Activated CD4-positive, alpha-beta T cell treated with anti-CD3 and anti-CD28 coated beads, Interleukin-2, Interleukin-6, amounts not matched to agents 100 ng/mL and 50 ng/mL, durations not matched to agents 16 hours and 8 hours (primary cell): ENCODE measurements at places on chromosomes 2 and 18.

- DNase-seq = no peak
Observed at GRCh38 chr2:30766666-30767065, 40.6 kb downstream of the CAPN13 start.

- DNase-seq = no peak
Observed at GRCh38 chr2:169739351-169739750, 5.7 kb downstream of the KLHL23 start.

DNA sequence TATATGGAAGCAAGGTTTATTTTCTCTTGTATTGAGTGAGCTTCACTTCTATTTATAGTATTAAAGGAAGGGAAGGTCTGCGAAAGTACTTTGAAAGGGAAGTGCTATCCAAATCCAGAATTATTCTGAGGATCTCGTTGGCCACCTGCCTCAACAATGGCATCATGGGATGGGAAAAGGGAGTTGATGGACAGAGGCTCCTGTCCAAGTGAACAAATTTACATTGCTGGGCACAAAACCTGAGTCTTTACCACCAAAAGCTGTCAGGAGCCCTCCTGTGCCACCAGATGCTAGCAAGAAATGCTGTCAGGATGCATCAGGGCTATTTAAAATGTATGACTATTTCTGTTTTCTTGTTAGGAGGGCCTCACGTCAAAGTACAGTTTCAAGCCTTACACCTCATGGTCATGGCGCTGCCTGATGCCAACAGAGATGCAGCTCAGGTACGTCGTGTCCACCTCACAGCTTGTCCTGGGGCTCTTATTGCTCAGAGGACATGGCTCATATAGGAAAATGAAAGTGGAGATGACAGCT, 157.3 kb downstream of the ARHGAP28 start:
- DNase-seq = no peak

GRCh38 chr18:59996370-59996966, 96.7 kb downstream of the PMAIP1 start:
- DNase-seq = peak; percentile 27

GRCh38 chr2:76268902-76269620, 558.3 kb upstream of the GCFC2 start:
- no peak for DNase-seq

DNA sequence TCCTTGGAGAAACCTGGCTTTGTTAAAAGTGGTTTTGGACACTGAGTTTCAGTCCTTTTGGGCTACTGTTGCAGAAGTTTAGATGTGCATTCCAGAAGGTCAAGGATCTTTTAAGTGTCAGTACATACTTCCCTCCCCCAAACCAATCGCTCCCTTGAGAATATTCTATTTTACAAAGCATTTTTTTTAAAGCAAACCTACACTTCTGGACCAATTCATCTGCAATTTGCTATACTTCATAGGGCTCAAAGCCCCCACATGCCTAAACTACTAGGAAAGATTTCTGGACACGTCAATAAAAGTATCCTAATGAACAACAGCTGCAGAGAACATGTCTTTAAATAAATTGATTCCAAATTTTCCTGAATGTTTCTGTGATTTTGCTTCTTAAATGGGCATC, 157.6 kb downstream of the RDH14 start:
- DNase-seq = no peak

DNA sequence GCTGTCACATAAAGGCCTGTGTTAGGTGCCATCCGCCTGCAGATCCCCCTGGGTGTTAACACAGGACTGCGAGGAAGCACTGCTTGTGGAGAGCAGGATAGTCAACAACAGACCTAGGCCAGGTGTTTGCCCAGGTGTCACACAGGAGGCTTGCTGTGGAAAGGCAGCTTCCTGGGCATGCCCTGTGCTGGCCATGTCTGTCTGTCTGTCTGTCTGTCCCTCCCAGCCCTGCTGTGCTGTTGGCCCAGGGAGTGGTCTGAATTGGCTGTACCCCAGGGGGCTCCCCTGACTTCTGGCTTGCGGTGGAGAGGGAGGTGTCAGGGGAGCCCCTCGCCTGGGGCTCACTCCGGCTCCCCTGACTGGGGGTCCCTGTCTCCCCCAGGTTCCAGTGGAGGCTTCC, 53.2 kb downstream of the SH3BP4 start:
- DNase-seq = no peak

- DNase-seq = no peak
Observed at GRCh38 chr2:142952793-142953494, 75.5 kb downstream of the KYNU start.

DNA sequence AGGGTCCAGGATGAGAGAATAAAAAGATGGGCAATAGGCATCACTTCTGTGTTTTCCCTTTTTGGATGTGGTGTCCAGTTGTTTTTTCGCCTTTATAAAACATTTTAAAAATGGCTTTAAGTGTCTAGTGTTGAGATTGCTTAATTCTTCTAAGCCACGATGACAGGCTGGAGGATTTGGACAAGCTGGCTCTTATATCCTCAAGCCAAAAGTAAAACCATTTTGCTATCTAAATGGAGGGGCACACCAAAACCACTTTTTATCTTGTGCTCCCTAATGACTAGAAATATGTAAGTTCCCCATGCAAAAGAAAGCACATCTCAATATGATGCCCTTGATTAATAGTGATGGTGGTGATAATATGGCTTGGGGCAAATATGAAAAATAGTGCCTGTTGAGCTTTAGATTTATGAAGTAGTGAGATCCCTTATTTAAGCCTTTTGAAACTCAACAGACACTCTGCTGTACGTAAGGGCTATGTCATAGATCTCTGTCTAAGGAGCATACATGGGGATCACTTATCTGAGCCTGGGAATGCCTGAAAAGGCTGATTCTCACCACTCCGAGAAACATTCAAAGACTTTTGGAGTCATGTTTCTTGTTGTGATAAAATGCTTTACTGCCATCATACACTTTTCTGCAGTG, 185.5 kb downstream of the KCNS3 start:
- no peak for DNase-seq

GRCh38 chr2:236604575-236605344, 35.1 kb downstream of the ACKR3 start:
- DNase-seq = no peak

GRCh38 chr2:187684174-187684573, 129.9 kb upstream of the TFPI start:
- no peak for DNase-seq

- no peak for DNase-seq
Observed at GRCh38 chr18:8806100-8806797, 100.9 kb downstream of the MTCL1 start.

GRCh38 chr2:196183528-196184231, 12.3 kb upstream of the STK17B start:
- peak; percentile 58 for DNase-seq

GRCh38 chr2:168690381-168690885, 112.0 kb upstream of the NOSTRIN start:
- no peak for DNase-seq

DNA sequence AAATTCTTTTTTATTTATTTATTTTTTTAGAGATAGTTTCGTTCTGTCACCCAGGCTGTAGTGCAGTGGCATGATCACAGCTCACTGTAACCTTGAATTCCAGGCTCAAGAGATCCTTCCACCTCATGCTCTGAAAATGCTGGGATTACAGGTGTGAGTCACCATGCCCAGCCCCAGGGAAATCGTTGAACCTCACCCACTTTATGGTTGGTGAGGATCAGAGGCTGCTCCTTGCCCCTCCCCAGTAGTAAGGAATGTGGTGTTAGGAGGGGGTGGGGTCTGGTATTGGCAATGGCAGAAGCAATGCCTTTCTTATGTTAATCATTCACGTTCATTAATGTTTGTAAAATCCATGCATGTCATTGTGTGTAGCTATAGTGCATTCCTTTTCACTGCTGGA, 161.9 kb downstream of the SUCLG1 start:
- DNase-seq = no peak

DNA sequence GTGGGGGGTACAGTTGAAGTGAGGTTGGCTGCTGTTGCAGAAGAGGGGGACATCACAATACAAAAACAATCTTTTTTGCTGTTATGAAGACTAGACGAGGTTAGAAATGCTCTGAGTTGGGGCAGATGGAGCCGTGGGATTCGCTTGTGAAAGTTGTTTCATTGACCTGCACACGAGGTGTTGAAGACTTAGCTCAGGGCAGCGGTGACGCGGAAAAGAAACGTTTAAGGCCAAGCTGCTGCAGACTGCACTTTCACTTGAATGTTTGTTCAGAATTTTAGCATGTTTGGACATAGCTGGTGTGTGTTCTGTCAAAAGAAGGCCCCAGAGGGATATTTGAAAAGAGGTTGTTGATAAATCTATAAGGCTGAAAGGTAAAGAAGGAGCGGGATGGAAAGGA, 46.3 kb downstream of the MTCL1 start:
- no peak for DNase-seq

DNA sequence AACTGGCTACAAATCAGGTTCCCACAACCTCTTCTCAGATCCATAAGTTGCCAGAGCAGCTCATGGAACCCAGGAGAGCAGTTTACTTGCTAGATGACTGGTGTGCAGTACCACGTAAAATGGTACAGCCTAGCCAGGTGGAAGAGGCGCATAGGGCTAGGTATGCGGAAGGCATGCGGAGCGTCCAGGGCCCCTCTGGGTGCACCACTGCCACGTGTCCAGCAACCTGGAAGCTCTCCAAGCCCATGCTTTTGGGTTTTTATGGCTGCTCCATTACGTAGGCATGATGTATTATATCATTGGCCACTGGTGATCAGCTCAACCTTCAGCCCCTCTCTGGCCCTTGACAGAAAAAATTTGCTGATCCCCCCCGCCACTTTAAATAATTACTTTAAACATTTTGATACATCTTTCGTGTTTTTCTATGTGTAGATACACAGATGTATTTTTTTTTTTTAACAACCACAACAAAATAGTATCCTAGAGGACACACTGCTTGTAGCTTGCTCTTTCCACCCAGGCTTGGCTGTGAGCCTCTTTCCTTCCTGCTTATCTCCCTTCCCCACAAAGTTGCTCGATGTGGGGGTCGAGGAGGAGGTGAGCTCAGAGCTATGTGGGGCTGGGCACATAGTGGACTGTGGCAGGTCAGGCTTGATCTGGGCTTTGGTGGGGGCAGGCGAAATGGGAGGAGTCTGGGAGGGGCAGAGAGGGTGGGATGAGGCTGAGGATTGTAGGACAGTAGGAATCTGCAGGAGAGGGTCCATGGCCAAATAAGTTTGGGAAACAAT, 65.4 kb upstream of the MCFD2 start:
- no peak for DNase-seq

- no peak for DNase-seq
Observed at GRCh38 chr18:34158881-34159690, 65.6 kb downstream of the NOL4 start.

- no peak for DNase-seq
Observed at GRCh38 chr18:40437517-40437916, 1517.5 kb upstream of the PIK3C3 start.

GRCh38 chr2:96264656-96265348, 995 bp downstream of the TMEM127 start:
- peak; percentile 47 for DNase-seq

- no peak for DNase-seq
Observed at GRCh38 chr2:65856928-65857327, 424.5 kb upstream of the SPRED2 start.

DNA sequence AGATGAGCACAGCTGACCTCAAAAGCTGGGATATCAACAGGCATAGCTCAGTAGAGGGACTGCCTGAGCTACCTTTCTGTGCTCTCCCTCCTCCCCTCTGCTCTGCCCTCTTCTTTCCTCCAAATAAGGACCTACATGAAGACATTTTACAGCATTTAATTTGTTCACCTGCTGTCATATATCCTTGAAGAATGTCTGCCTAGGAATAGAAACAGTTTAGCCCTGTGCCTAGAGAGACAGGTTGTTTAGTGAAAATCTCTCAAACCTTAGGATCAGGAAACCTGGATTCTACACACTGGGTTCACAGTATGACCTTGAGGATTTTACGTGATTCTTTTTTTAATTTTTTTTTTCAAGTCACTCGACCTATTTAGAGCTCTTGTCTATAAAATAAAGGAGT, 213.0 kb upstream of the SETBP1 start:
- DNase-seq = no peak

GRCh38 chr2:236286873-236287545, 22.8 kb upstream of the ASB18 start:
- DNase-seq = no peak

DNA sequence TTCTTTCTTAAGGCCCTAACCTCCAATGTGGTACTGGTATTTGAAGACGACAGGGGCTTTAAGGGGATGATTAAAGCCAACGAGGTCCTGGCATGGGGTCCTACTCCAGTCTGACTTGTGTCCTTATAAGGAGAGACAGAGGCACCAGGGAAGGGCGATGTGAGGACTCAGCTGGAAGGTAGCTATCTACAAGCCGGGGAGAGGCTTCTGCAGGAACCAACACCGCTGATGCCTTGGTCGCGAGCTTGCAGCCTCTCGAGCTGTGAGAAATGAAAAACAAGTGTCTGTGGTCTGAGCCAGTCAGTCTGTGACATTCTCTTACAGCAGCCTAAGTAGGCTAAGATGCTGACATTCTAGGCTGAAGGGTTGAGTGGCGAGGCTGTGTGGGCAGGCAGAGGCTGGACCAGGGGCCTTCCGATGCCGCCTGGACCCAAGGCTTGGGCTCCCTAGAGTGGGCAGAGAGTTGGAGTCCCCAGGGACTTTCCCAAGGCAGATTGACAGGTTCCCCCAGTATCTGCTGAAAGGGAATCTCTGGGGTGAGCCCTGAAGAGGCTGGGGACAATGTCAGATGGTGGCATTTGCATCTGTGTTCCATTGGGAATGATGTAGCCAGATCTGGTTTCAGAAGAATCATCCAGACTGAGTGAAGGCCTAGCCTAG, 322.9 kb upstream of the HS6ST1 start:
- no peak for DNase-seq

DNA sequence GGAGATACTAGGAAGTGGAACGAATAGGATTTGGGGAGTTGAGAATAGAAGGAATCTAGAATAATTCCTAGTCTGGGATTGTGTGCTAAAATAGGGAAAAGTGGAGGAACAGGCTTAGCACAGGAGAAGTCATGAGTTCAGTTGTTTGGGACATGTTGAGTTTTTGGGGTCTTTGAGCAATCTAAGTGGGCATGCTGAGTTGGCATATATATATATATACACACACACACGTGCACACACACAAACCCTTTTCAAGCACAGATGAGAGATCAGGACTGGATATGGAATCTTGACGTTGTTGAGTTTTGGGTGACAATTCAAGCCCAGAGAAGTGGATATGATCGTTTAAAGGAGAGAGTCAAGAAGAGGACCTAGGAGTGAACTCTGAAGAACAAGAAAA, 168.2 kb upstream of the CHST9 start:
- DNase-seq = no peak

DNA sequence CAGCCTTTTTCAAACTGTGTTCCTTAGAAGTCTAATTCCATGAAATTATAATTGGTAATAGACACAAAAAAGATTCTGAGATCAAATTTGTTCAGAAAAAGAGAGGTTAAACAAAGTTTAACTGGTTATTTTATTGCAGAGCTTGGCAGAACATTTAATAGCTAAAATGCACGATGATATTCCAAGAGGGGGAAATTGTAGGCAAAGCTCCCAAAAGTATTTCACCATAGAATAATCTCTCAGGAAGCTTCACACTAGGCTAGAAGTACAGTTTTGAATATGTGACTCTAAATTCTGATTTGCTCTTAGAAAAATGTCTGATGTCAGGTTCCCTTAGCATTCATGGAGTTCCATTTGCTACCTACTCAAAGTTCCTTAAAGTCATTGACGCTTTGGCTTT, 292.4 kb upstream of the SETBP1 start:
- no peak for DNase-seq

- no peak for DNase-seq
Observed at GRCh38 chr2:21396252-21396651, 272.5 kb downstream of the TDRD15 start.
